Lung (tissue), 17 donors: ENCODE measurements at places on chromosomes 2 and 18. TPM values are rescaled to one million over a fixed set of nuclear protein-coding genes. Genes with fewer than 3 reads are reported as not detected.

The SIX3 gene
- total RNA-seq: not detected

The CDK5R2 gene
- 0.17 TPM for total RNA-seq

The MPP4 gene
- not detected for total RNA-seq

The ZNF521 gene
- 48.8 TPM for total RNA-seq

The SERPINB11 gene
- not detected for total RNA-seq

The KIF5C gene
- total RNA-seq: 0.77 TPM

The ACADL gene
- total RNA-seq: 34.8 TPM

The GAL3ST2 gene
- total RNA-seq: 0.40 TPM

The CRYBA2 gene
- total RNA-seq: not detected

The ELOA2 gene
- total RNA-seq: not detected

The TMEM37 gene
- total RNA-seq: 14.3 TPM

The CYP27C1 gene
- 2.9 TPM for total RNA-seq

The WDR75 gene
- 25.0 TPM for total RNA-seq

The TRABD2A gene
- total RNA-seq: 3.1 TPM

The TYMS gene
- 7.6 TPM for total RNA-seq

The FAM117B gene
- 19.9 TPM for total RNA-seq

The HMSD gene
- total RNA-seq: 0.17 TPM

The FRZB gene
- total RNA-seq: 2.0 TPM

The CFAP65 gene
- total RNA-seq: 10.3 TPM

The SPP2 gene
- total RNA-seq: not detected

The SERPINB12 gene
- total RNA-seq: not detected

The MARCHF4 gene
- 0.06 TPM for total RNA-seq

The AQP12A gene
- not detected for total RNA-seq

The AQP4 gene
- 191 TPM for total RNA-seq

The AKAIN1 gene
- not detected for total RNA-seq

The UCN gene
- total RNA-seq: 0.34 TPM

The IL1RN gene
- 18.2 TPM for total RNA-seq

The MARCO gene
- 20.3 TPM for total RNA-seq

The SRD5A2 gene
- total RNA-seq: 5.3 TPM
